ENCODE measurements at places on chromosomes 16 and 17. TPM values are rescaled to one million over a fixed set of nuclear protein-coding genes. Genes with fewer than 3 reads are reported as not detected.

DNA sequence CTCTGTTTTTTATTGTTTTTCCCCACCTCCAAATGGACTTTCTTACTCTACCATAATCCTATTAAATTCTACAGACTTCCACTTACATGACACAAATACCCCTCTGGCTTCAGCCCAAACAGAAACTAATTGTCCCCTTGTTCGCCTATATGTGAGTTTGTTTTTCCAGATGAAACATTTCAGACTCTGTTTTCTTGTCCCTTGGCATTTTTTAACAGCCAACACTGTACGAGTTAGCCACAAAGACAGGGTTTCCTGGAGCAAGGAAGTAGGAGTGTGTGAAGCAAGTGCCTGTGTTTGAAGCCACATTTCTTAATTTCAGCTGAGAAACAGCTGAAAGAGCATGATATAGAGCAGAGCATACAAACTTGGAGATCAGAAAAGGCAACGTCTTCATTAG is 382.2 kb upstream of the CDH5 start:
- no peak for DNase-seq

DNA sequence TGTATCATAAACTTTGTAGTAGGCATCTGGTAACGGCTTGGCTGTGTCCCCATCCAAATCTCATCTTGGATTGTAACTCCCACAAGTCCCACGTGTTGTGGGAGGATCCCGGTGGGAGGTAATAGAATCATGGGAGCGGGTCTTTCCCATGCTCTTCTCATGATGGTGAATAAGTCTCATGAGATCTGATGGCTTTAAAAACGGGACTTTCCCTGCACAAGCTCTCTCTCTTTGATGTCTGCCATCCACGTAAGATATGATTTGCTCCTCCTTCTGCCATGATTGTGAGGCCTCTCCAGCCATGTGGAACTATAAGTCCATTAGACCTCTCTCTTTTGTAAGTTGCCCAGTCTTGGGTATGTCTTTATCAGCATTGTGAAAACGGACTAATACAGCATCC is 248.7 kb downstream of the SNX29 start:
- DNase-seq: no peak

GRCh38 chr17:41518789-41519449 is at the start of gene KRT15:
Gene KRT15 (minus strand): TSS chr17:41518890. CDS start chr17:41518827, 63 bp downstream.
- no peak for DNase-seq

DNA sequence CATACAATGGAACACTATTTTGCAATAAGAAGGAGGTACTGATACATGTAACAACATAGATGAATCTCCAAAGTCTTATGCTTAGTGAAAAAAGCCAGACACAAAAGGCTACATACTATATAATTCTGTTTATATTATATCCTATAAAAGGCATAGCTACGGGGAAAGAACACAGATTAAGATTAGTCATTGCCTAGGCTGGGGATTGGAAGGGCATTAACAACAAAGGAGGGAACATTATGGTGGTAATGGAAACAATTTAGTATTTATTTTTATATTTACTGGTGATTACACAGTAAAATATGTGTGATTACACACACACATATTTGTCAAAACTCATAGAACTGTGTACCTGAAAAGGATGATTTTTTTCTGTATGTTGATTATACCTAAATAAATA is 278.1 kb downstream of the ZFHX3 start:
- DNase-seq: no peak

GRCh38 chr17:62644487-62645173 is 17.2 kb downstream of the MRC2 start:
- no peak for DNase-seq

- peak; percentile 91 for DNase-seq
These were observed at the start of gene CIAO3 for GRCh38 chr16:740764-741505. Gene CIAO3 (minus strand): TSS chr16:740997. CDS start chr16:740985, 12 bp downstream.

- no peak for DNase-seq
These were observed 10.1 kb upstream of the TEKT3 start for GRCh38 chr17:15351478-15351840.

- no peak for DNase-seq
These were observed 29.4 kb downstream of the ATP6V0A1 start for GRCh38 chr17:42488032-42488431.

The BICDL2 gene
- total RNA-seq: 0.71 TPM

The ACSM3 gene
- total RNA-seq: 3.9 TPM

The NOL3 gene
- 27.3 TPM for total RNA-seq

The KRT27 gene
- not detected for total RNA-seq

The ASB16 gene
- total RNA-seq: 0.59 TPM

The PTGES3L gene
- 1.9 TPM for total RNA-seq

All from activated T-helper 2 cell treated with anti-CD3 and anti-CD28 coated beads, Interferon-gamma antibody, Interleukin-2, Interleukin-4, amounts not matched to agents 10 μg/mL and 5 μg/mL and 100 μg/mL, durations not matched to agents 14 hours and 24 hours and 36 hours (primary cell).